ENCODE measurements at places on chromosomes 11 and 22.

DNA sequence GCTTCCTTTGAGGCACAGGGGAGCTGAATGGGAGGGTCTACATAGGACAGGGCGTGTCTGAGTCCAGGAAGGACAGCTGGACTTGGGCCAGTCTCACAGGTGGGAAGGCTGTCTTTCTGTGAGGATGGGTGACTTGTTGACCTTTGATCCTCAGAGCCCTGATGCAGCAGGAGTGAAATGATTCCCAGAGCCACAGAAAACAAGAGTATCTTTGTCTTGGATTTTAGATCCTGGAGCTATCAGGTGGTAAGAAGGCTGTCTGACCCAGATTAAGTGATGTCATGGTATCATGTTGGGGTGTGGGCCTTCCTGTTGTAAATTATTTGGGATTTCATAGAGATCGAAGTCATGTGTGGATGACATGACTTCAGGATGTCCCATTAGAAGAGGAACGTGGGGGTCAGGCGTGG, 15.0 kb downstream of the PTPRJ start:
- no peak for DNase-seq

- DNase-seq, result no peak
Observed at GRCh38 chr11:59801981-59802638, 8.5 kb downstream of the MRPL16 start.

GRCh38 chr22:31818481-31819392, 64.9 kb downstream of the DEPDC5 start:
- DNase-seq, result no peak

GRCh38 chr11:69605737-69606526, 35.0 kb upstream of the CCND1 start:
- DNase-seq, result no peak

Data from stimulated activated CD8-positive, alpha-beta memory T cell treated with anti-CD3 and anti-CD28 coated beads, Interleukin-12 subunit alpha, Interleukin-12 subunit beta, amount 100 ng/mL, for 4 hours (primary cell).